ENCODE measurements at places on chromosomes 5 and 9.

- no peak for DNase-seq
These were observed 51.6 kb downstream of the NUDT12 start for GRCh38 chr5:103510851-103511553.

GRCh38 chr5:141870228-141870627 is 8.0 kb downstream of the PCDH1 start:
- DNase-seq, result no peak

DNA sequence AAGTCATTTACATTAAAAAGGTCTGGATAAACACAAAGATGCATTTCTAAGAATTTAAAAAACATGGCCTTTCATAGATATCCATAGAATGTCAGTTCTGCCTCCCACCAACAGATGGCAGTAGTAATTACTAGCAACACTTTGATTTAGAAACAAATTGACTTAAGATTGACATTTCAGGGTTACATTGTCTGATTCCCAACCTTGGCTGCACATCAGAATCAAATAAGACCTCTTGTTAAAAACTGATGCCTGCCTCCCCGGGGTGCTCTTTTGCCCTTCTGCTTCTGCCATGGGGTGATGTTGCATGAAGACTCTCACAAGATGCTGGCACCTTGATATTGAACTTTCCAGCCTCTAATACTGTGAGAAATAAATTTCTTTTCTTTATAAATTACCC is 146.2 kb upstream of the GPR151 start:
- DNase-seq, result no peak

DNA sequence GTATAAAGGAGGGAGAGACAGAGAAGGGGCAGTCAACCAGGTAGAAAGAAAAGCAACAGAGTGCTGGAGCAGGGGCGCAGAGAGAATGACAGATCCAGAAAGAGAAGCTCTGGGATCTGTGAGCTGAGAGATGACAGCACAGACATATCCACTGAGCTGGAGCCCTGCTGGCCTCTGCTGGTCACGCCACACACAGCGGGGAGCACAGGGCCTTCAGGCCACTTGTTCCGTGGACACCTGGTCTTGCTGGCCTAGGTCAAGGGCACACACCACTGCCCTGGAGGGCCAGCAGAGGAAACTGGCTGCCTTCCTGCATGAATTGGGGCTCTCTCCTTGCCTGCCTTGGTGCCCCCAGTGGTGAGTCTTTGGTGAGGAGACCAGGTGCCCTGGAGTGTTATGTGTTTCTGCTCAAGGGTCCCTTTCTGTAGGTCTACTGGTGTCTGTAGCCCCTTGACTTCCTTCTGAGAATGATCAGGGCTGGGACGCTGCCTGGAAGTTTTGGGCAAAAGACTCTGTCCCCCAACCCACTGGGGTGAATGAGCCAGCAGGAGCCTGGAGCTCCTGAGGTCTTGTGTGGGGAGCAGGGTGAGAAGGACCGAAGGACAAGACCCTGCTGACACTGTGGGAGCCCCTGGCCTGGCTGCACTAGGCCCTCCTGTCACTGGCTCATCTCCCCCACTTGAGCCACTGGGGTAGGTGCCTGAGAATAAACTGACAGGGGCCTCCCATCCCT is 59.2 kb upstream of the ADAMTS2 start:
- no peak for DNase-seq

- DNase-seq, result no peak
These were observed 60.5 kb upstream of the ITGA2 start for GRCh38 chr5:52928689-52929088.

DNA sequence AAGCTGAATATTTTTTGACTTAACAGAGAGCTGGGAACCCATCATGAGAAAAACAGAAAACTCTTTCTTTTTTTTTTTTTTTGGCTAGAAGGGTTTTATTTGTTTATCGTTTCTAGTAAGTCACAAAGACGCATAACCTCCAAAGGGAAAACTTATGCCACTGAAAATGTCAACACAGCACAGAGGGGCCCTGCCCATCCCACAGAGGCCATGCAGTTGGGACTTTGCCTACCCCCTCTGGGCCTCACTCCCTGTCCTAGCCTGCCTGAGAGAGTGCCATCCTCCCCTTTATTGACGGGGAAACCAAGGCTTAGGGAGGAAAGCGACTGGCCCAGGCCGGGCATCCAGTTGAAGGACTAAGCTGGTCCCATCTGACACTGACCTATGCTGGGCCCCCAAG is 74.7 kb downstream of the VAV2 start:
- DNase-seq, result no peak

- no peak for DNase-seq
These were observed 758.6 kb upstream of the DMAC1 start for GRCh38 chr9:8558176-8558575.

DNA sequence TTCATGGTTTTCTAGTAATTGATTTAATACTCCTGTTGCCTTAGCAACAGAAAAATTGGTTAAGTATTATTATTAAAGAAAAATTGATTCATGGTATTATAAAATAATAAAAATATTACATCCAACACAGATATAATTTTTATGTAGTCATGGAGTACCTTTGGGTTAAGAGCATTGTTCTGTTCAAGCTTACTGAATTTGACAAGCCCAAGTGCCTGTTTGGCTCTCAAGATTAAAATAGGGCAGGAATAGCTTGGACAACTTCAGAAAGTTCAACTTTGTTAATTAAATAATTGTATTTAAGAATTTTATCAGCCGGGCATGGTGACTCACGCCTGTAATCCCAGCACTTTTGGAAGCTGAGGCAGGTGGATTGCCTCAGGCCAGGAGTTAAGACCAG is 82.0 kb downstream of the NIPBL start:
- no peak for DNase-seq

GRCh38 chr9:131255676-131256197 is 20.6 kb downstream of the FAM78A start:
- DNase-seq, result no peak

DNA sequence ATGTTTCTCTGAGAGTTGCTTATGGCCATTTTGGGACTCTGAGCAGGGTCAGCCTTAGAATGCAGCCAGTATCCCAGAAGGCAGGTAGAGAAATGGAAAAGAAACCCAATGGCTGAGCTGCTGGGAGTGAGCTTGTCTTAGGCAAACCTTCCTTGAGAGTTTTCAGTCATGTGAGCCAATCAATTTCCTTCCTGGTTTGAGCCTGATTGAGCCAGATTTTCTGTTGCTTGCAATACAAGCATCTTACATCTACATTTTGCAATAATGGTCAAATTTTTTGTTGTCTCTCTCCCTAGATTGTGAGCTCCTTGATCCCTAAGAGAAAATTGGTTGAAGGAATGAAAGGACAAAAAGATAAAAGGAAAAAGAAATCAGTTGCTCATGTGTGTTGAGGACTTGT is 155.3 kb downstream of the SNX18 start:
- no peak for DNase-seq

GRCh38 chr9:126490214-126490631 is 123.5 kb upstream of the LMX1B start:
- no peak for DNase-seq

DNA sequence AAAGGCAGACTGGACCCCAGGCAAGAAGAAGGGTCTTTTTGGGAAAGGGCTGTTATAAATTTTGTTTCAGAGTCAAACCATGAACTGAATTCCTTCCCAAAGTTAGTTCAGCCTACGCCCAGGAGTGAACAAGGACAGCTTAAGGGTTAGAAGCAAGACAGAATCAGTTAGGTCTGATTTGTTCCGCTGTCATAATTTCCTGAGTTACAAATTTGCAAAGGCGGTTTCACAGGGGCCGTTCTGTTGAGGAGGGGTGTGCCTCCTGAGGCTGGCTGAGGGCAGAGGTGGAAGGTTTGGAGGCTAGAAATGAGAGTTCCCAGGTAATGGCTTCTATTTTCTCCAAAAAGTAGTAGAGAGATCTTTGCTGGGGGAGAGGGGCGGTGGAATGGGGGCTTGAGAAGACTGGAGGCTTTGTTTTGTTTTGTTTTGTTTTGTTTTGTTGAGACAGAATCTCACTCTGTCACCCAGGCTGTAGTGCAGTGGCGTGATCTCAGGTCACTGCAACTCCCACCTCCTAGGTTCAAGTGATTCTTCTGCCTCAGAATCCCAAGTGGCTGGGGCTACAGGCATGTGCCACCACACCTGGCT is 4.1 kb upstream of the CERCAM start:
- no peak for DNase-seq

- DNase-seq, result no peak
These were observed 134.8 kb upstream of the LARP1 start for GRCh38 chr5:154620411-154620810.

DNA sequence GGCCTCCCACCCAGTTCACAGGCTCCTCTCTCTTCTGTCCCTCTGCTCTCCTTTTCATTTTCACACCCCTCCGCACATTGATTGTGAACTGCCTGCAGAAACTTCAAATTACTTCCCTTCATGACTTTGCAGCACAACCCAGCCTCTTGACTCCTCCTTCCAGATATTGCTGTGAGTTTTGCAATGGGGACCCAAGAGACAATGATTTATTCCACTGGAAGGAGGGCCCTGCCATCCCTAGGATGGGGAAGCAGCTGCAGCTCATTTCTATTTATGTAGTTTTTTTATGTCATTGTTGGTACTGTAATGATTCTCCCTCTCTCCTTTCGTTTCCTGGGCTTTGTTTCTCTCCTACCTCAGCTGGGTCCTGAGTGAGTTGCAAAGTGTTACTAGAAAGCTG is 364.9 kb downstream of the ICE1 start:
- no peak for DNase-seq

- peak; percentile 99 for DNase-seq
These were observed at the start of gene AOPEP for GRCh38 chr9:94726495-94727191. Gene AOPEP (plus strand): TSS chr9:94726699. CDS start chr9:94759784, 33,085 bp downstream.

DNA sequence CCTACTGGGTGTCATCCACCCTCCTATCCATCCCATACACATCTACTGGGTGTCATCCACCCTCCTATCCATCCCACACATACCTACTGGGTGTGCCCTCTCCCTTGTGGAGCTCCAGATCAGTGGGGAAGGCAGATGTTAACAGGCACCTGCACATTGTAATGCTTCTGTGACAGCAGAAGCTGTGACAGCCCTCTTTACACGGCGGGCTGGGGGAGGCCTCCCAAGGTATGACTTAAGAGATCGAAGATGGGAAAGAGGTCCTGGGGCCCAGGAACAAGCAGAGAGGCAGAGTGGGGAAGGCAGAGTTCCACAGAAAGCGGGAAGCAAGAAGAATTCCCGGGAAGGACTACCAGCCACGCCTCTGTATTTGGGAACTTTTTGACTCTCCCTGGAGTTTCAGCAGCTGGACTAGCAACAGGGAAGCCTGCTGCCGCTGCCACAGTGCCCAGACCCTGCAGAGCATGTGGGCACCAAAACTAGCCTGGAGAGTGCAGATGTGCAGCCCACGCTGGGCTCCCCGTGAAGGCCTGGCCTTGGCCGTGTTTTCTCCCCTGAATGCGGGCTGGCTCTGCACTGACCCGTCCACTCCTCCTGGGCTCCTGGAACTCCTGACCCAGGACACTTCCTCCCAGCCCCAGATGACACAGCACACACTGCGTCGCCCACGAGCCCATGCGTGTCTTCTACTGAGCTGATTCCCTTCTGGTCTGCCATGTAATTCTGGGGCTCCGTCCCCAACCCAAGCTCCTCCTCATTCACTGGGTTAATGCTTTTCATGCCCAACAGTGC is 9.3 kb downstream of the TOR1A start:
- no peak for DNase-seq

GRCh38 chr9:76608575-76609273 is 149.7 kb downstream of the GCNT1 start:
- no peak for DNase-seq

GRCh38 chr5:92912283-92912682 is 668.7 kb downstream of the NR2F1-AS1 start:
- no peak for DNase-seq

GRCh38 chr9:134420974-134421432 is 94.7 kb downstream of the RXRA start:
- DNase-seq, result no peak

DNA sequence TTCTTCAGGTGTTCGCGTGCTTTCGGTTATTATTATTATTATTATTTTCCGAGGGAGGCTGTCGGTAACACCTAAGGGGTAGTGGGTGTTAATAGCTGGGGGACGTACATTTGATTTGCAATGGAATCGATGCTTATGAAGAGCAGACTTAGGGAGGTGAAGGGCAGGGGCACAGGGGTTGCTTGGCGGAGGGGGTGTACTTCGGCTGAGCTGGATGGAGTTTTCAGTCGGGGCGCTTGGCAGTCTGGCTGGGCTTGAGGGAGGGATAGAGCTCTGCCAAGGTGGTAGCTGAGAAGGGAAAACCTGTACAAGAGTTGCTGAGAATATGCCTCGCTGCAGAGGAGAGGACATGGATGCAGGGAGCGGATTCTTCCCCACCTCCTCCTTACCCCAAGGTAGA is 617 bp upstream of the PTPRD start:
- no peak for DNase-seq

GRCh38 chr5:119323601-119324000 is 32.2 kb upstream of the TNFAIP8 start:
- DNase-seq, result no peak

DNA sequence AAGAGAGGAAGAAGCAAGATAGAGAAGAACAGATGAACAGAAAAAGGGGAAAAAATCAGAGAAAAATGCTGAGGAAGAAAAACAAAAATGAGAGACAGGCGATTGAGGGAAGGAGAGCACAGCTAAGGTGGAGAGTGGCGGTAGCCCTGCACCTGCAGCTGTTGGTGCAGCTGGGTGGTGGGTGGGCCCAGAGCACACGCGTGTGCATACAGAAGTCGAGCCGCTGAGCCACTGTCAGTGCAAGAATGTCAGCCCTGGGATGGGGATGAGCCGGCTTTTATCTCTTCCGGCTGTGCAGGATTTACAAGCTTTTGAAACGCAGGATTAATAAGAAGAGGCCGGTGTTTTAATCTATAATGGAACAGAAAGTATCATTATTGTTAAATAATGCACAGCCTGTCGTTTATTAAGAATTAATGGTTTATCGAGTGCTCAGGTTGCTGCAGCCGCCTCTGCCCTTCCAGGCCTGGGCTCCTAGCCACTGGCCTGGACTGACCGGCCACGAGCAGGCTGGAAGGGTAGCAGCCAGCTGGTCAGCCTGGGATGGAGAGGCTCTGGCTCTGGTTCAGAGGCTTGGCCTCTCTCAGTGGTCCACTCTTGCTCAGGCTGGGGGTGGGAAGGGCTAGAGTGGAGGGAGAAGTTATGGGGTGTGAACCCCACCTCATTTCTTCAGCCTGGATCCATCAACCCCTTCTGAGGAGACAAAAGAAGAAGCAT is 68.7 kb downstream of the PCDH1 start:
- no peak for DNase-seq

GRCh38 chr5:107271682-107272350 is 398.9 kb downstream of the EFNA5 start:
- DNase-seq, result no peak

DNA sequence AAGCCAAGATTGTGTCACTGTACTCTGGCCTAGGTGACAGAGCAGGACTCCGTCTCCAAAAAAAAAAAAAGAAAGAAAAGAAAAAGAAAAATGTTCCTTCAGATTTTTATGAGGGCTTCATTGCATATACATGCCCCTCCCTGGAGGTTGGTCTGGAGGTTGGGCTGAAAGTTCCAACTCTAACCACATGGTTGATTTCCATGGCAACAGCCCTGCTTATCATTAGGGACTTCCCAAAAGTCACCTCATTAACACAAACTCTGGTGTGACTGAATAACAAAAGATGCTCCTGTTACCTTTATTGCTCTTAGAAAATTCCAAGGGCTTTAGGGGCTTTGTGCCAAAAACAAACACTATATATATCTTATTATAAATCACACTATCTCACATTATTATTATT is 113.8 kb downstream of the TMC1 start:
- DNase-seq, result no peak
